ENCODE measurements at places on chromosomes 2 and 18.

- no peak for DNase-seq
Observed at GRCh38 chr2:134282629-134283400, 28.9 kb downstream of the MGAT5 start.

DNA sequence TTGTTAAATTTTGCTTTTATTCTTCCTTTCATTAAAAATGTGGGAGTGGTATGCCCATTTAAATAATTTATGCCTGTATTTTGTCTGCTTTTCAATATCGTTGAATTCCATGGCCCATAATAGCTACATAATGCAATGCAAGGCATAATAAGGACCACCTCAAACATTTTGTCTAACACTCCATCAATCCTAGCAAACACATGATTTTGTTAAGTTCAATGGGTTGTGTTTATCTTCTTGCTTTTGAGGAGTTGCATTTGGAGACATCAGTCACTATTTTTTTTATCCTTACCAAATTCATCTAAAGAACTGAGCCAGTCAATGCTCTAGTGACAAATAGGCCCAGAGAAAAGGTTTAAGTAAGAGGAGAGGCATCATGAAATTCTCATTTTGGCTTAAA, 145.5 kb downstream of the ZNF385B start:
- DNase-seq, result no peak

DNA sequence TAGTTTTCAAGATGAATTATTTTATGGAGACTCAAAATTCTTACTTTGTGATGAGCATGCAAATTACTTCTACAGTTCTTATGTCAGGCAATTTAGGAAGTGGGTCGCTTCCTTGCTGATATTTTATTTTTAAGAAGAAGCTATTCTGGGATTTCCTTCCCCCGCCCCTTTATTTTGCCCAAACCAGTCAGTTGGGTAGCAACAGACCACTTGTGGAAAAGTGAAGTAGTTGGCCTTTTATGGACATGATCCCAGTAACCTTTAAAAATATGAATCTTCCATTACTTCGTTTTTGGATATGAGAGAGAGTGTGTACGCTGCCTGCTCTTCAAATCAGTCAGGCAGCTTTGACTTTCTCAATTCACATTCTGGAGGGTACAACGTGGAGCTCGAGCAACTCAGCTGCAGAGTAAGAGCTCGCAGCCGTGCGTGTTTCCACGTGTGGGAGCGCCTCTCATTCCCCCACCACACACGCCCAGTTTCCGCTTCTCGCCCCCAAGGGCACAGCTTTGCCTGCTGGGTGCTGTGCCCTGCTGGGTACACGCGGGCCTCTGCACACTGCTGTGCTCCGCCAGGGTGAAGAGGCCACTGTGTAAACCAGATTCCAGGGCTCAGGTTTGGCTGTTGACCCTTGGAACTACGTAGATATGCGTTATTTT, 92.6 kb downstream of the ITGB1BP1 start:
- no peak for DNase-seq

DNA sequence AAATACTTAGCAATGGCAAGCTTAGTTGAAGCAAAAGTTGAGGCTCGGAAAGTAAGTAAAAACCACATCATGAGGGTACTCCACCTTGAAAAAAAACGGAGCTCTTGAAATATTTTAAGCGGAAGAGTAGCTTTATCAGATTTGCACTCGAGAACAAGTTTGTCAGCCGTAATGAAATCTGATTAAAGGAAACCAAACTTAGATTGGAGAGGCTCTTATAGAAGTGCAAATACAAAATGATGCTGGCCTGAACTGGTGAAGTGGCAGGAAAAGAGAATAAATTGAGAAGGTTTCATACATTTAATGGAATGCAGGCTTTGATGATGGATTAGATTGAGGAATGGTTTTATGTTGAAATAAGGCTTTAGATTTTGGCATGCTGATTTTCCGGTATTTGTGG, 484.2 kb downstream of the PID1 start:
- no peak for DNase-seq

- DNase-seq, result no peak
Observed at GRCh38 chr18:54268751-54269150, 566 bp upstream of the POLI start.

DNA sequence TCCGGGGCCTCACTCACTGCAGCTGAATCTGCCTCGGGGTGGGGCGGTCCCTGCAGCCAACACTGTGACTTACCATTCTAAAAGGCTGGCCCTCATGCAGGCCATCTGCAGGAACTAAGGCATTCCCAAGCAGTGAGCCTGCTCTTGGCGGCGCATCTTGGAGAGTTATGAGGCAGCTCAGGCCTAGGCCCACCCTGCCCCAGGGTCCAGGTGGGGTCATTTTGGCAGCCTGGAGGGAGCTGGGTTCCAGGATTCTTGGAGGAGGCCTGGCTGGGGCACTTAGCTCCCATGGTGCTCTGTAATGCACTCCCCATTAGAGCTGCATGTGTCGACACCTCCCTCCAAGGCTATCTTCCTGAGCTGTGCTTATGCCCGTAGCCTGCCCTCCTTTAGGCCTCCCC, 14.8 kb upstream of the BIN1 start:
- no peak for DNase-seq

DNA sequence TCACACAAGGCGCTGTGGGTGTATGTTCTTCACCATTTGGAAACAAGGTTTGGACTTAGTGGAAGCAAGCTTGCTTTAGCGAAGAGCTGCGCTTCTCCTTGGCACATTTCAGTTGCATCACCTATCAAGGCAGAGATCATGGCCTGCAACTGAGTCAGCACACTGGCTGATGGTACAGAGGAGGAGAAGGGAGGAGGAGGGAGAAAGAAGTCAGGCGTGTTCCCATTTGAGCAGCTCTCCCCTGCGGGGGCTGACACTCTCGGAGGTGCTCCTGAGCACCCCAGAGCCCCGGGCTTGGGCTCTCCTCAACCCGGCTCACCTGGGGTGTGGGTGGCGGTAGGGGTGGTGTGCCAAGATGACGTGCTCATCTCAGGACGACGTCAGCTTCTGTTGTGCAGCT, 6.0 kb upstream of the SERPINB5 start:
- DNase-seq, result no peak

DNA sequence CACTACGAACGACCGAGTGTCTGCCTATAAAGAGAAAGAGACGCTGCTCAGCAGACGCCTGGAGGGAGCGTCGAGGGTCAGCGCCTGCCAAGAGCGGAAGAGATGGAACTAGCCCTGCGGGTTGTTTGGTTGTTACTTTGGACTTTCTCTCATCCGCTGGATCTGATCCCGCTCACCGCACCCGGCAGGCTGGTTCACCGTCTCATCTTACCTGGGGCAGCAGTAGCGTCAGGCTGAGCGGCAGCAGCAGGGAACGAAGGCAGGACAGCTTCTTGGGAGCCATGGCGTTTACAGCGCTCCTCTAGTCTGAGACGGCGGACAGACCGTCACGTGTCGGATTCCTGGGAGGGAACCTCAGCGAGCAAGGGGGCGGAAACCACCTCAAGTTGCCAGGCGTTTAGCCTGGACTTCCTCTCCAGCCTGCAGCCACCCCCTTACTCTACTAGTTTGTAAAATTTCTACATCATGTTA, 1.9 kb downstream of the GLB1L start:
- DNase-seq, result no peak

DNA sequence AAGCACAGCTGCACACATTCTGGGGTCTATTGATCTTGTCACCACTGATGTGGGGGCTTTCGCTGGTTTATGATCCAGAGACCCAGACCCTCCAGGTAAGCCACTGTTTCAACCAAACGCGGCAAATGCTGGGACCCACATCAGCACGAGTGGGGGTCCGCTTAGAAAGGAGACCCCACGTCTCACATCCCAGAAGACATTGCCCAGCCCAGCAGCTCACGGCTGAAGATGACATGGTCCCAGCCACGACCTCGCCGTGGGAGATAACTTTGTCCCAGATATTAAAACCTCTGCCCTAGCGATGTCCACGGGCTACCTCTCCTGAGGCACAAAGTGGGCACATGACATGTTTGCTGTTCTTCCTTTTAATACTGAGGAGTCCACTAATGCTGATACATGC, 43.8 kb downstream of the LONRF2 start:
- no peak for DNase-seq

Measured in GM19239 (cell line).